ENCODE measurements at places on chromosomes 12 and 14.

- DNase-seq: no peak
These were observed 65.2 kb downstream of the PPP2R5E start for GRCh38 chr14:63478010-63478409.

DNA sequence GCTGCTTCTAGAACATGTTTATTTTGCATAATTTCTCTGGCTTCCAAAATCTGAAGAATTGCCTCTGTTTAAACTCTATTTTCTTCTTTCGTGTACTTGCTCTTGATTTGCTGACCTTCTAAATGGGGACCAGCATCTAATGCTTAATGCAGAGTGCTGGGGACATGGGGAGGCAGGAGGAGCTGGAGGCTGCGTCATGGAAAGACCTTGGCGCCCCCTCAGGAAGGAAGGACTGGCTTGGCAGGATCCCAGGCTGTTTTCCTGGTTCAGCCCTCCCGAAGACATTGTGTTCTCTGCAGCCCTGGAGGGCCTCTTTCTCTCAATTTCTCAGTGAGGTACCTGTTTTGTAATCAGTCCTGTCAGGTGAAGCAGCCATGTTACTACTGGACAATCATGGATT, 5.5 kb downstream of the PRKCH start:
- DNase-seq: no peak

DNA sequence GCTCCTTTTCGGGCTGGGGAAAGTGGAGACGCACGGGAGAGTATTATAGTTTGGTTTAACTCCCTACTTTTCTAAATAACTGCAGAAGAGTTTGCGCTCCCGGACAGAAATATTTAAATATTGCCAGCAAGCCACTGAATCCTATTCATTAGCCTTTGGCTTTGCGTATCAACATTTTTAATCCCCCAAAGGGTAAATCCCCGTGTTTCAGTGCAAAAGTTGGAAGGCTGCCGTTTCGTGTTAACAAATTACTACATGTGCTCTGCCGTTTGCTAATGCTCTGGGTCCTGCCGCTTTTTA, 372 bp upstream of the DPF3 start:
- no peak for DNase-seq

DNA sequence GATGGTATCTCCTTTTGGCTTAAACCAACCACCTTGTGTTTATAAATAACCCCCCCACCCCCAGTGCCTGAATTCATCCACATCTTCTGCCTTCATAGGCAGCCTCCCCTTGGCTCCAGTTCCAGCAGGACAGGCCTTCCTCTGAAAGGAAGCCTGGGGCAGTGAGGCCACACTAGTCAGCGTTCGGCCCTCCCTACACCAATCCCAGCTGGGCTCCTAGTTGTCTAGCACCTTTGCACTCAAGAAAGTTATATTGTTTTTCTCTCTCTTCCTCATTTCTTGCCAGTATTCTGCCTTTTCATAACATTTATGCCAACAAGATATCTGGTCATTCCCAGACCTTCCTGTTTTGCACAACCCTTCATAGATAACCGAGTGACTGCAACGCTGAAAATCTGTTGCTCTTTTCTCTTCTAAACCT, 73.1 kb upstream of the ACTN1 start:
- DNase-seq: no peak

- DNase-seq: no peak
These were observed 168.6 kb downstream of the ALX1 start for GRCh38 chr12:85448548-85449139.

DNA sequence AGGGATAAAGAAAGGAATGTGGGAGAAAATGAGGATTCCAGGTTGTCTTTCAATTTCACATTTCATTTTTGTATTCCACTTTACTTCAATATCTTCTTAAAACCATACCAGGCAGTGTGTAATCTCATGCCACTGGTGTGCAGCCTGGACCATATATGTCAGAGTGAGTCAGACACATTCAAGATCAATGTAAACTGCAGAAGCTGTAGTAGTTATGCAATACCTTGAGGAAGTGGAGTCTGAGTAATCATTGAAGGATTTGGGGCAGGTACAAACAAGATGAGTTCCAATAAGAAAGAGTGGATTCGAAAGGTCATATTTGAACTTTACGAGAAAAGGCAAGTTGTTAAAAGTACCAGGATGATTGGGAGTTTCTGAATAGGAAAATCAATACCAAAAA, 14.1 kb downstream of the PLCZ1 start:
- DNase-seq: peak; percentile 56

GRCh38 chr14:21267886-21268616, 1.2 kb downstream of the HNRNPC start:
- no peak for DNase-seq

DNA sequence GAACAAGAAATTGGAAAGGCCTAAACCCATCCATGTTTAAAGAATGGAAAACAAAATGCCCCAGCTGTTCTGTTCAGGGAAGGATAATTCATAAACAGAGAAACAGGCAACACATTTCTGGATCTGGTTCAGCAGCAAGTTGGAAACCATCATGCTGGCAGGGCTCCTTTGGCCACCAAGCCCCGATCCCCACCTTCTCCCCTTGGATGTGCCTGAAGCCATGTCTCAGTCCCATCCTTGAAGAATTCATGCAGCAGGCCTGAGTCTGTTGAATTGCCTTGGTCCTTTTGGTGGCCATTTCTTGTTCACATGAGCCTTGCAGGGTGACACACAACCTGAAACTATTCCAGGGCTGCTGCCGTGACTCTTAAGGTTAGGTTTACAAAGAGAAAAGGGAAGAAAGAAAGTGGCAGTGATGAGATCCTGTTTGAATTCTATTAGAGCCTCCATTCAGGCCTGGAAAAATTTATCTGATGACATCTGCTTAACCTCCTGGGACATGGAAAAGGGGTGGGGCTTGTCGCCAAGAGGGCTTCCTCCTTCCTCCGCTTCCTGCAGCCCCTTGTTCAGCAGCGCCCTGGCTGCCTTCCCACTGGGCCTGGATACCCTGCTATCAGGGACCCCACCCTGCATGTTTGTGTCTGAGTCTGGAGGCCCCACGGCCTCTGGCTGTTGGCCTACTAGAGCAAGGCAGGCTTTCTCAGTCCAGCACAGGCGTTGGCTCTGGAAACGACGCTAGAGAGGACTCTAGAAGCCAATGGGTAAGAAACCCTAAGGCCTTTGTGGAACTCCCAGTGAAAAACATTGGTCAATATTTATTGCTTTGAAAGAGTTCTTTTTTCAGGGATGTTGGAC, 341.9 kb downstream of the C12orf75 start:
- no peak for DNase-seq

- no peak for DNase-seq
These were observed 6.5 kb downstream of the NECAP1 start for GRCh38 chr12:8088574-8088973.

GRCh38 chr12:67758119-67758518, 109.6 kb downstream of the DYRK2 start:
- DNase-seq: no peak

DNA sequence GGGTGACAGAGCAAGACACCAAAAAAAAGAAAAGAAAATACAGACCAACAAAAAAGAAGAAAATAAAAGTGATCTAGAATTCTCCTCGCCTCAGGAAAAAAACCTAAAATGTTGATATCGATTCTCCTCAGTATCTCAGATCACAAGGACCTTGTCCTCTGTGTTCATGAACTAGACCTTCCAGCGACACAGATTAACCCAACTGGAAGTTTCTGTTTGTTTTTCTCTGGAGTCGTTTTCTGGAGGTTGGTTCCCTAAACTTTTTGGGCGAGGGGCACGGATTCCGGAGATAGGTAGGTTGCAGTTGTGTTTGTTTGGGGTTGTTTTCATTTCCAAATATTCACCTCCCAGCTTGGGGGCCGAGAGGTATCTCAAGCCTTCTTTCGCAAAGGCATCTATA, 559 bp upstream of the RFC5 start:
- no peak for DNase-seq

DNA sequence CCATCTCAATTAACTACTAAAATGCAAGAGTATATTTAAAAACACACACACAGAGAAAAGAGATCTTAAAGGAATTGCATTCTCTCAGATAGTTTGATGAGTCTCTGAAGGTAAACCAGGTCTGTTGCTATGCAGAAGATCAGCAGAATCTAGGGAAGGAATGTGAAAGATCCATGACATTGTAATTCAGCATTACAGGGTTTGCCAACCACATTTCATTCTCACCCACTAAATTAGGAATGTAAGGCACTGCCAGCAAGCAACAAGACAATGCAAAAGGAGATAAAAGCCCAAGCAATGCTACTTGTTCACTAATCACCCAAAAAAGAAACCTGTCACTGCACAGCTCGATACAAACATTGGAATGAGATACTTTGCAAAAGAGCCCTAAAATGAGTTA, 106.3 kb downstream of the LRIG3 start:
- peak; percentile 56 for DNase-seq

GRCh38 chr12:125284945-125285685, 219.9 kb downstream of the AACS start:
- DNase-seq: no peak

Data from HFFc6 (cell line).